ENCODE measurements at places on chromosomes 5 and 9.

- no peak for DNase-seq
These were observed 243.0 kb downstream of the ZSWIM6 start for GRCh38 chr5:61575103-61575502.

- peak; percentile 50 for DNase-seq
These were observed 115.9 kb upstream of the SH3GL2 start for GRCh38 chr9:17462869-17463464.

- DNase-seq = no peak
These were observed 38.6 kb upstream of the KCNMB1 start for GRCh38 chr5:170427672-170428236.

DNA sequence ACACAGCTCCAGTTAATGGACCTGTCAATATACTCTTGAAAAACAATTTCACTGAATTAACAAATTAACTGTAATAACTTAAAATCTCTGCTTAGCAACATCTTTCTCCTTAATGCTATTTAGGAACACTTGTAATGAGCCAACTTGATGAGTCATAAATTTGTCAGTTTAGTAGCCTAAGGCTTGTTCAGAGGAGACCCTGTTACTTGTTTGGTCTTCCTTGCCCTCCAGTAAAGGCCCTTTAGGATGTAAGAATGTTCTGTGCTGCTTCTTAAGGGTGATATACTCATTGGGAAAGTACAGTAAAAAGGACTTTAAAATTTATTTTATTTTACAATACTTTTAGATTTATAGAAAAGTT, 11.4 kb upstream of the MATR3 start:
- DNase-seq = no peak

DNA sequence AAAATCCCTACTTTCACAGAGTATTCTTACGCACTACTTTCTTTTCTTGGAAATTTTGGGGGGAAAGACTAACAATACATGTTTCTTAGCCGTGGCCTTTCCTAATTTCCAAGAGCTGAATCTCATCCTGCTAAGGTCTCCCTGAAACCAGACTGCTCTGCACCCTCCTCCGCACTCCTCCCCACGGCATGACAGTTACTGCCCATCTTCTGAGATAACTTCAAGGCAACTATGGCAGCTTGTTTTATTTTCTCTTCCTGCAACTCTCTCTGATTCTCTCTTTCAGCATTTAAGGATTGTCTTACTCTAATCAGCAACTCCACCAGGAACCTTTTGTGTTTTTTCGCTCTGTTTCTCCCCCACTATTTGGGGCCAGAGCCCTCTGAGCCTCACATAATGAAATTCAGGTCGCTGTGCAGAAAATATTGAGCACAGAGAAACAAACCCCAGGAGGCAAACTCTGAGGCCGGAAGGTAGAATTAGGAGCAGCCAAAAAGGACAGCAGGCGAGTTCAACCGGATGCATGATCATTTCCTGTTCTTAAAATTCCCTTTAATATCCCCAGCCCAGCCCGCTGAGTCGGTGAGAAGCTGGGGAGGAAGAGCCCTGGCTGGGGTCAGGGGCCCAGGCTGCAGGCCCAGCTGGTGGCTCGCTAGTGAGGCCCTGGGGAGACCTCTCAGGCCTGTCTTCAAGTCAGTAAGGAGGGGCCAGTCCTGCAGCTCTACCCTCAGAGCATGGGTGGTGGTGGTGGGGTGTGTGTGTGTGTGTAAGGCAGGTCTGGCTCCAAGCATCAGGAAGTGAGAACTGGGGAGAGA, 213.6 kb upstream of the S1PR3 start:
- peak; percentile 16 for DNase-seq

DNA sequence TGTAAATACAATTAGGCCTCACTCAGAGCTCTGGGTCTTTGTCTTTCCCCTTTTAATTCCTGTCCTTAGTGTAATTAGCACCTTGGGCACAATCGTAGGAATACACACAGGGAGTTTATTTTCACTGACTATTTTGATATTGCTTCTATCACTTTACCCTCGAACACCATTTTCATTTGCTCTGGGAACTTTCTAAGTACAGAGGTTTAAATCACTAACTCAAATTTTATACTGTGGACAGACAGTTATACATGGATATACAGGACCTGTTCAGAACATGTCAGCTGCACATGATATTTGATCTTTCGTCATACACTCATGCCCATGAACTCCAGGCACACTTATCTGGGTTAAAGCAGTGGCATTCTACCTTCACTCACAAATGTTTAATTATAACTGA, 217.8 kb upstream of the TMEM161B start:
- no peak for DNase-seq

GRCh38 chr9:107707428-107707837, 217.9 kb upstream of the KLF4 start:
- DNase-seq = no peak

DNA sequence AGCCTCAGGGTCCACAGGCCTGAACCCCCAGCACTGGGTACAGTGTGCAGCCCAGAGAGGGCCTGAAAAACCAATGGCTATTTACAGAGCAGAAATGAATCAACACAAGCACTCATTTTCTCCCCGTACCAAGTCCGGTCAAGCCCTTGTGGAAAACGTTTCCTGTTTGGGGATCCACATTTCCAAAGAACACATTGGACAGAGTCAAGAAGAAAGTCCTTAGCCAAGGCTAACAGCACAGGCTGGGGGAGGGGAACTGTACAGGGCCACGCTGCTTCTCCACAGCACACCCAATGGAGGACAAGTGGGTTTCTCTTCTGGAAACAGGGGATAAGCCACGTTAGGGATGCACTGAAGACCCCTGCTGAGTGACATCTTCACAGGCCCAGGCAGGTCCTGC, 62.3 kb downstream of the NSUN2 start:
- DNase-seq = no peak

DNA sequence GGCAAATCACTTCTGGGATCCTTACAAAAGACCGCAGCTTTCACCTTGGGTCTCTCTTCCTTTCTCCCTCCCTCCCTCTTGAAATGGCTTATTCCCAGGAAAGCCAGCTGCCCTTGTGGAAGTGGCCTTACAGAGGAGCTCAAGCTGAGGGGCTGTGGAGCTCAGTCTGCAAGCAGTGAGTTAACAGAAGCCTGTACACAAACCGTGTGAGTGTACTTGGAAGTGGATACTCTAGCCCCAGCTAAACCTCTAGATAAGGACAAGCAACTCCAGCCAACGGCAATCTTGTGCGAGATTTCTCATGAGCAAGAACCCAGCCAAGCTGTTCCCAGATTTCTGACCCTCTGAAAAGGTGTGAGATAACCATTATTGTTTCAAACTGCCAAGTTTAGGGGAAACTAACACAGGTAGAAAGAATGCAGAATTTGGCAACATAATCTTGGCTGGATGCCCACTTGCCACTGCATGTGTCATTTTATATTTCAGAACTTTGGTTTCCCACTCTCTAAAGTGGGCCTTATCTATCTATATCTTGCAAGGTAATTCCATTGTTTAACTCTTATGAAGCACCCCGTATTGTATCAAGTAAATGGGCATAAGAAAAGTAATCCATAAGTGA, 85.6 kb downstream of the CDH18 start:
- DNase-seq = no peak

GRCh38 chr9:109639674-109640579, 140.1 kb upstream of the PALM2AKAP2 start:
- peak; percentile 80 for DNase-seq

DNA sequence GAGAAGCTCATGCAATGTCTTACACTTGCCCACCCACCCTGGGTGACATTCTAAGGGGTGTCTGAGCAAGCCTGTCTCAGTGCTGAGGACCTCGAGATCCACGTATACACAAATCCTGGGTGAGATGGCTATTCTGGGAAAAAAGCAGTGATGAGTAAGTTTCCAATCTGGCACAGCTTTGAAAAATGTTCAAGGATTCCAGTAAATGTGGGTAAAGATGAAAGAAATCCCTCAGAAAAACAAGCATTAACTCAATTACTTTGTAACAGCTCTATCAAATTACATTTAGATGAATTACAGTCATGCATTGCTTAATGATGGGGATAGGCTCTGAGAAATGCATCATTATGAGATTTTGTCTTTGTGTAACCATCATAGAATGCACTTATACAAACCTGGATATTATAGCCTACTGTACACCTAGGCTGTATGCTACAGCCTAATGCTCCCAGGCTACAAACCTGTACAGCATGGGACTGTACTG, 26.9 kb downstream of the GOLM1 start:
- DNase-seq = no peak

- no peak for DNase-seq
These were observed 298.4 kb upstream of the SEMA6A start for GRCh38 chr5:116872986-116873385.

- no peak for DNase-seq
These were observed 199.6 kb downstream of the CRB2 start for GRCh38 chr9:123555646-123556045.

- DNase-seq = no peak
These were observed 422.1 kb downstream of the PDE4D start for GRCh38 chr5:59471463-59471862.

DNA sequence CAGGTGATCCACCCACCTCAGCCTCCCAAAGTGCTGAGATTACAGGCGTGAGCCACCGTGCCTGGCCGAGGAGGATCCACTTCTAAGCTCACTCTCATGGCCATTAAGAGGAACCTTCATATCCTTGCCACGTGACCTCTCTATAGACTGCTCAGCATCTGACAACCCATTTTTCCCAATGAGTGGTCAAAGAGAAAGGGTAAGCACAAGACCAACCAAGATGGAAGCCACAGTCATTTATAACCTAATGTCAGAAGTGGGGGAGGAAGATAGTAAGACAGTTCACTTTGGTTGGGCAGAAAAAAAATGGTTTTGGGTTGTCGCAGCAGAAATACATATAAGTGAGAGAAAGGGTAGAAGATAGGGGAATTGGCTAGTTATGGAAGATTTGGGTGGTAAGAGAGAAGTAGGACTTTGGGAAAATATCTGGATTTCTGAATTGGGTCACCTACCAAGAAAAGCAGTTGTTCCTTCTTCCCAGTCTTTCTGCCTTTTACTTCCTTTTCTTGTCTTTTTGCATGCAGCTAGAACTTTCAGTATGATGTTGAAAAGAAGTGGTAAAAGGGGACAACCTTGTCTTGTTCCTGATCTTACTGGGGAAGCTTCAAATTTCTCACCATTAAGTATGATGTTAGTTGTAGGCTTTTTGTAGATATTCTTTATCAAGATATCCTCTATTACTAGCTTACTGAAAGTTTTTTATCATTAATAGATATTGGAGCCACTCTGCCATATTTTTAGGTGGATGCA, 15.6 kb downstream of the SNX2 start:
- no peak for DNase-seq

DNA sequence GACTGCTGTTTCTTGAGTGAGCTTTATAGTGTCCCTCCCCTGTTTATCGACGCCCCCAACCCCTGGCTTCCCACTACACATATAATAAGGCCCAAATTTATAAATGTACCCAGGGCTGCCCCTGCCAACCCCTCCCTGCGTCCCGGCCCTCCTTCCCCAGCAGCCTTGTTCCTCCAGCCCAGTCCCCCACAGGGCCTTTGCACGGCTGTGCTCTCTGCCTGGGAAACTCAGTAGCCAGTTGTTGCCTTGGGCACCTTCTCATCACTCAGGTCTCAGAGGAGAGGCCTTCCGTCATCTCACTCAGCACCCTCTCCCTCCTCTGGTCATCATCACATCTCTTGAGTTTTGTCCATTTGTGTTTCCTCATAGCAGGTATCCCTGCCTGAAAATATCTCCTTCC, 15.8 kb upstream of the UNC5A start:
- no peak for DNase-seq

DNA sequence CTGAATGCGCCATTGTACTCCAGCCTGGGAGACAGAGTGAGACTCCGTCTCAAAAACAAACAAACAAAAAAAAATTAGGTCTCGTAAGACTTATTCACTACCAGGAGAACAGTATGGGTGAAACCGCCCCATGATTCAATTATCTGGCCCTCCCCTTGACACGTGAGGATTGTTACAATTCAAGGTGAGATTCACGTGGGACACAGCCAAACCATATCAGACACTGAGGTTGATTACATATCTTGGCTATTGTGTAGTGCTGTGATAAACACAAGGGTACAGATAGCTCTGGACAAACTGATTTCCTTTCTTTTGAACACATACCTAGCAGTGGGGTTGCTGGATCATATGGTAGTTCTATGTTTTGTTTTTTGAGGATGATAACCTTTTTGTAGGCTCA, 42.4 kb upstream of the PWWP2A start:
- no peak for DNase-seq

GRCh38 chr9:116792271-116792670, 105.2 kb downstream of the TRIM32 start:
- DNase-seq = no peak

DNA sequence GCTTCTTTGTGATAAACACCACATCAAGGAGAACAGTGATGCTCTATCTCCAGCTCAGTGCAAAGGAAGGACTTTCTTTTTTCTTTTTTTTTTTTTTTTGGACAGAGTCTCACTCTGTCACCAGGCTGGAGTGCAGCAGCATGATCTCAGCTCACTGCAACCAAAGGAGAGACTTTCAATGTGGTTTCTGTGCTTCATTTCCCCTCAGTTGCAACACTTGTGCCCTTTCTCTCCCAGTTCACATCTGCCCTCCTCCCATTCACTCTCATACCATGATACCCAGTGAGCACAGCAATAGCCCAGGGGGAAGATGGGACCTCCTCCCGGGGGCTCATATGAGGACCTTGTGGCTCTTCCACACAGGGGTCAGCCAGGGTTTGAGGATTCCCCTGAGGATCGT, 110.0 kb downstream of the MTRR start:
- no peak for DNase-seq
